ENCODE measurements at places on chromosomes 16 and 17. TPM values are rescaled to one million over a fixed set of nuclear protein-coding genes. Genes with fewer than 3 reads are reported as not detected.

Gene MMP25
- 2.2 TPM for total RNA-seq

Gene KRT33B
- total RNA-seq: not detected

Gene EPX
- total RNA-seq: not detected

Gene KAT8
- 49.6 TPM for total RNA-seq

Gene HOXB6
- total RNA-seq: 0.22 TPM

Gene HOXB1
- not detected for total RNA-seq

Gene RGS9
- total RNA-seq: 8.7 TPM

Gene TBC1D26
- total RNA-seq: 0.24 TPM
